T-helper 22 cell (primary cell): ENCODE measurements at places on chromosomes 11 and 22.

- no peak for DNase-seq
Measured at GRCh38 chr11:11288972-11289616, 64.0 kb downstream of the CSNK2A3 start.

DNA sequence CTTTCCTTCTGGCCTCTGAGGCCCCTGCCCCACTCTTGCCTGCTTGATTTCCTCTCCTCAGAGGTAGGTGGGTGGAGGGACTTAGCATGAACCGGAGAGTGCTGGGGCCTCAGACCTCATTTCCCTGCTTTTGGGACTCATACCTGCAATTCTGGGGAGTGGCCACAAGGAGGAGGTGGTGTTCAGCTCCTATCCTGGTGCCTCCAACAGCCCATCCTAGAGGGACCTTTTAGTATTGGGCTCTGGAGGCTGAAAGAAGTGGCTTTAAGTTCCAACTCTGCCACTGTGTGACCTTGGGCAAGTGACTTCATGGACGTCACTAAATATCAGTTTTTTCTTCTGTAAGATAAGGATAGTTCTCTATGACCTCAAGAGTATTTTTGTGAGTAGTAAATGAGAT is 98.6 kb downstream of the KIAA1671 start:
- DNase-seq = no peak

- DNase-seq = no peak
Measured at GRCh38 chr22:29255064-29255621, 12.6 kb downstream of the RHBDD3 start.

GRCh38 chr11:4065601-4066377 is 28.8 kb upstream of the RRM1 start:
- no peak for DNase-seq

- DNase-seq = peak; percentile 26
Measured at GRCh38 chr11:45922425-45923082, at the start of gene LARGE2. Gene LARGE2, plus strand, starts transcription at chr11:45922656. Its CDS starts 227 bp downstream, at chr11:45922883.

DNA sequence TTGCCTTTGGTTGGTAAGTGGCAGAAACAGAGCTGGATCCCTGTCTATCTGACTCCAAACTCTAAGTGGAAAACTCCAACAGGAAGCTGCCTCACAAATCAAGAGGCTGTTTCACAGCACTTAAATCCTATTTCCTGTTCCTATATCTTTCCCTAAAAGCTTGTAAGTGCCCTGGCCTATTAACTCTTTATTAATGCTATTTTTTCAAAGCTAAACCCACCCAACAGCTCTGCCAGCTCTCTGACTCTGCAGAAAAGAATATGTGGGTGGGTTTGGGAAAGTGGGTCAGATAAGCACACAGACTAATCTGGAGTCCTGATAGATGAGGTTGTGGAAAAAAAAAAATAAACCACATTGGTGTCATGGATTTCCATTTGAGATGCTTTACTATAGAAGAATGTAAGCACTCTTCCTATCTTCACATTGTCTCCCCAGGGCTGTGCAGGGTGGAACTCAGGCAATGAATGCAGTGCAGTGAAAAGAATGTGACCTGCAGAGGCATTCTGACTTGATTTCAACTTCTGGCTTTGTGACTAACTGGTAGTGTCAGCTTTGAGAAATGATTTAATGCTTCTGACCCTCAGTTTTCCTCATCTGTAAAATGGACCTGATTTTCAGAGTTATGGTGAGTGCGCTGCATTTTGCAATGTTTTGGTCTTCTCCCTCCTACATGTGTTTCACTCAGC is 125.6 kb downstream of the AASDHPPT start:
- DNase-seq = no peak

DNA sequence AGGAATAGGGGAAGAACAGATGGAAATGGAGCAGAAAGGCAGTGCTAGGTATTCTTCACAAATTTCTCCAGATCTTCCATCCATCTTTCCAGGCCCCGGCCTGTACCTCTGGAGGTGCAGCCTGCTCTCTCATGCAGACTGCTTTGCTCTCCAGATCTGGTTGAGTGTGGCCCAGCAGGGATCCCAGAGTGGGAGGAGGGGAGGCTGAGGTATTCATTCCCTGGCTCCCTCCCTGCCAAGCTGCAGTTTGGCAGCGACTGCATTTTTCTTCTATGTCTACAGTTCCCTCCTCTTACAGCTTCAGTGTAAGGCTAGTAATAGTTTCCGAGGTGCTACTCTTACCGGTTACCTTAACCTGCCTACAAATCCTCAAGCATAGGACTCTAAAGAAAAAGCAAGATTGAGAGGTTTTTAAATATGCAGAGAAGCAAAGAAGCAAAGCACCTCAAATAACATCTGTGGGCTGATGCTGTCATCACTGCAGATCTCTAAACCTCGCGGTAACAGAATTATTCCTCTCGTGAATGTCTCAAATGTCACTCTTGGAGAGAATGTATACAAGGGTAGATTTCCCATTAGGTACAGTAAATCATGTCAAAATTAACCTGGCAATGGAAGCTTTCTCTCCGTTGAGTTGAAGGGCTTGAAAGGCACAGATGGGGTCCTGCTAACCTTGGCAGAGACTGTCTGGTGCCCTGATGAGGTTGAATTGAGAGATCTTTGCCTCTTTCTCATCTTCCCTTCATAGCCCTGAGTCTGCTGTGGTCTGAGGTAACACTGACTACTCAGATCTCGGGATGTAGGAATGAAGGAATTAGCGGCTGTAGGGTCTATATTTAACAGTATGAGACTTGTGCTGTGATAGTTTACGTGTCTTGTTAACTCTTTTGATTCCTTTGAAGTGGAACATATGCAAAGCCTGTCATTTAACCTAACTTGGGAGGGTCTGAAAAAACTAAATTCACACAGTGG is 297.9 kb upstream of the C11orf87 start:
- no peak for DNase-seq

DNA sequence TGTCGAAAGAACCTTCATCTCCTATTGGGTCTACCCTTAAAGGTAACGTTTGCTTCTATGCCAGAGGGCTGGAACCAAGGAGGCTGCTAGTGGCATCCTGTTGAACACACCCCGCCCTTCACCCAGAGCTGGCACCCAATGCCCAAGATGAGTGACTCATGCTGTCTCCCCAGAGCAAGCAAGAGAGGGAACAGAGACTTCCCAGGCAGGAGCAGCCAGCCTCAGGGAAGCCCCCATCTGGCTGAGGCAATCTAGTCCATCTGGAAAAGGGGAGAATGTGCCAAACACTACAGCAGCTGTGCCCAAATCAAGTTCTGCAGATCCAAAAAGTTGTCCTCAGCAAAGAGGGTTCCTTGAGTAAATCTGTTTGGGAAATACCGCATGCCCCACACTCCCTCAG is 91.9 kb upstream of the TP53I11 start:
- DNase-seq = no peak

DNA sequence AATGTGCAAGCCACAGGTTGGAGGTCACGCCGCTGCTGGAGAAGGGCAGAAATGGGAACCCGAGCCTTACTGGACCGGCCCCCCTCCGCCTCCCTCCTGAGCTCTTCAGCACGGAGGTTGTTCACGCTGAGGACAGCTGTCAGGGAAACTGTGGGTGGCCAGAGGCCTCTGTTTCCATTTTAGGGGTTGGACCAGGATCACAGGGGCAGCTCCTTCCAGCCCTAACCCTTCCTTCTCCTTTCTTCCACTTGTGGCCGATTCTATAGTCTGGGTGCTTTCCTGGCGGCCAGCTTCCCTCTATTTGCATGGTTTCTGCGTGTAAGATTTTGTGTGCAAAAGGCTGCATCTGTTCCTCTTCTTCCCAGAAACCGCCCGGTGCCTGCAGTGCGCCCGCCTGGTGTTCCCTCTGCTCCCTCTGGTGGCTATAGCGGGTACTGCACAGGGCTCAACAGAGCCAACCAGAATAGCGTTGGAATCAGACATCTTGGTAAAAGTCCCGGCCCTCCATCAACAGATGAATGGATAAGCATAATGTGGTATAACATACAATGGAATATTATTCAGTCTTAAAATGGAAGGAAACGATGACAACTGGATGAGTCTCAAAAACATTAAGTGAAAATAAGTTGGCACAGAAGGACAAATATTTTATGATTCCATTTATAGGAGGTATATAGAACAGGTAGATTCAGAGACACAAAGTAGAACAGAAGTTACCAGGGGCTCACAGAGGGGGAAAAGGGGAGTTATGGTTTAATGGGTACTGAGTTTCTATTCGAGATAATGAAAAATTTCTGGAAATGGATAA is 8.4 kb upstream of the SLC22A8 start:
- peak; percentile 45 for DNase-seq

DNA sequence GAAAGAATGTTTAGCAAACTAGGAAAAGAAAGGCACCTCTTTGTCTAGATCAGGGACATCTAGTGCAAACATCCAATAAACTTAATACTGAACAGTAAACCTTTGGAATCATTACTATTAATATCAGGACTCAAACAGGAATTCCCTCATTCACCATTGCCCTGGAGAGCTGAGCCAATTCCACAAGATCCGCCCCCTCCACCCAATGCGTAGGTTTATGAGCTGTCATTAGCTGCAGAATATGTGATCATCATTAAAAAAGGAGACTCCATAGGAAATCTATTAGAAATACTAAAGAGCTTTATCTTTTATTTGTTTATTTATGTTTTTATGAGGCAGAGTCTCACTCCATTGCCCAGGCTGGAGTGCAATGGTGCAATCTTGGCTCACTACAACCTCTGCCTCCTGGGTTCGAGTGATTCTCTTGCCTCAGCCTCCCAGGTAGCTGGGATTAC is 5.5 kb downstream of the IL17REL start:
- DNase-seq = no peak

DNA sequence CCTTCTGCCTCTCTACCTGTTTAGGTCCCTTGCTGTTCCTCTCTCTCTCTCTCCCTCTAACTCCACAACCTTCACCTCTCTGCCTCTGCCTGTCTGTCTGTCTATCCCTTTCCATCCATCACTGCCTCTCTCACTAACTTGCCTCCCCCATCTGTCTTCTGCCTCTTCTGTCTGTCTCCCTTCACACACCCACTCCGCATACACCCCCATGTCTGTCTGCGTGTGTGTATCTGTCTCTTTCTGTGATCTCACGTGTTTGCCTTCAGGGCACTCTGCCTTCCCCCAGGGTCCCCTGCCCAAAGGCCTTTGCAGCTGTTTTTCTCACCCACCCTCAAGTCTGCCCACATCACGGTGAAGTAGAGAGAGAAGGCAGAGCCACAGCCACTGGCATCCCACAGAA is 7.9 kb downstream of the RTN4RL2 start:
- no peak for DNase-seq

- DNase-seq = no peak
Measured at GRCh38 chr11:64747961-64748665, 4.2 kb upstream of the RASGRP2 start.

- no peak for DNase-seq
Measured at GRCh38 chr11:72630104-72630852, 43.9 kb downstream of the PDE2A start.

DNA sequence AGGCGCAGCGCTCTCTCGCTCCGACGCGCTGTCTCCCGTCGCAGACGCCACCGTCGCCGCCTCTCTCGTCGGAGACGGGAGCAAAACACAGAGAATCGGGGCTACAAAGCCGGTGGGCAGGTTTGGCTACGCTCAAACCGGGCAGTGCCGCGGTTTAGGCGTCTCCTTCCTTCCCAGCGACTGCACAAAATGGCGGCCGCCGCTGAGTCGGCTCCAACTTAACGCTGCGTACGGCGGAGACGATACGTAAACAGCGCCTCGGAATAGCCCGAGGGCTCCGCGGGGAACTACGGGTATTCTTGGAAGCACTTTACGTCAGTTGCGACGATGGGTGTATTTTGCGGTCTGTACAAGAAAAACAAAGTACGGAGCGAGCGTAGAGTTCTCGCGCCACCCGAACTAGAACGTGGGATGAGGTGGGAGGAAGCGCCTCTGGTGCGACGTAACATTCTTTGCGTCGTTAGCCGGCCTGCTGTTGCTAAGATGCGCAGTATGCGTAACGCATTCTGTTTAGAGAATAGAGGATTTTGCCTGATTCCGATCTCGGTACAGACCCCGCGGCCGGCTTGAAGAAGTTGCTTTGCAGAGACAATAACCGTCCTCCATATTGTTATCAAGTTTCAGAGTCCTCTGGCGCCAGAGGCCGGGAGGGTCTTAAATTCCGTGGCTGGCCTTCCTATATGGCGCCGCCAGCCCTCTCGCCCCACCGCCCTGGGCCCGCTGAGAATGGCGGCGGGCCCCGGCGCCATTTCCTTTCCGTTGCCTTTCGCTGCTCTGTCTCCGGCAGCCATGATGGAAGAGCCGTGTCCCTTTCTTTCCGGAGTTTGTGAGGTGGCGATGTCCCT is at the start of gene DDX17:
DDX17 (minus strand) TSS at position 194 of the 845 bp plus-strand sequence.
- peak; percentile 82 for DNase-seq

DNA sequence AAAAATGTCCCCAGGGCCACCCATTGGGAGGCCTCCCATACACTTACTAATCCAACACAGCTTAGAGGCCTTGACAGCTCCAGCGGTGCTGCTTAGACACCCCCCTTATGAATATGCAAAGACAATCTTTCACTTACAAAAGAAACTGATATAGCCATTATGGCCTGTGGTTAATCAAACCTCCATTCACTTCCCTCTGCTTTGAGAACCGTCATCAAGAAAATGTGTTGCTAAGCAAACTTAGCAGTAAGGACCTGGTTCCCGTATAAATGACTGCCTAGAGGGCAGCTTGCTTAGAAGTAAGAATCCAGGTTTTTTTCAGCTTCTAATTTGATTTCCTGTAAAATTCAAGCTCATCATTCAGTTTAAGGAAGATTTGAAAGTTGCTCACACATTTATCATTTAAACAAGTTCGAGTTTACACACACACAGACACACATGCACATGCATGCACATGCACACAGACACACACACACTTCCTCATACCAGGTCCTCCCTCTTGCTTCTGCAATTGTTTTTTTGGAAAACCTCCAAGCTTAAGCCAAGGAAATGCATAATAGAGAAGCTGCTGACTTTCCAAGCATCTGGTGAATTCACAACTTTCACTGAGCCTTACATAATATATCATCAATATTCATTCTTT is 137.7 kb upstream of the BLID start:
- no peak for DNase-seq

GRCh38 chr11:62124186-62125113 is 639 bp downstream of the INCENP start:
- DNase-seq = no peak

DNA sequence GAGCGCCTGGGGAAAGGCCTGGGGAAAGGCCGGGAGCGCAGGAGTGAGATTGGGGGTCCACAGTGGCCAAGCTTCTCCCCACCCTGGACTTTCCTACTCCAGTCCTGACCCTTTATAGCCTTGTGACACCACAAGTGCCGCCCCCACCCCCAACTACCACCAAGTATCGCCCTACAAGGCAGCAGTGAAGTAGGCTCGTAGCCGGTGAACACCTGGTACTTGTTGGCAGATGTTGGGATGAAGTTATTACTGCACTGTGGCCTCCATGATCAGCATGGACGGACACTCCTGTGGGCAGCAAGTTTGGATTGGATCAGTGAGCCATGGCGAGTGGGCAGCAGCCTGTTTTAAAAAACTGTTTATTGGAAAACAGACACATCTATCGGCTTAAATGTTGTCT is 45.0 kb downstream of the EIF3F start:
- DNase-seq = no peak

DNA sequence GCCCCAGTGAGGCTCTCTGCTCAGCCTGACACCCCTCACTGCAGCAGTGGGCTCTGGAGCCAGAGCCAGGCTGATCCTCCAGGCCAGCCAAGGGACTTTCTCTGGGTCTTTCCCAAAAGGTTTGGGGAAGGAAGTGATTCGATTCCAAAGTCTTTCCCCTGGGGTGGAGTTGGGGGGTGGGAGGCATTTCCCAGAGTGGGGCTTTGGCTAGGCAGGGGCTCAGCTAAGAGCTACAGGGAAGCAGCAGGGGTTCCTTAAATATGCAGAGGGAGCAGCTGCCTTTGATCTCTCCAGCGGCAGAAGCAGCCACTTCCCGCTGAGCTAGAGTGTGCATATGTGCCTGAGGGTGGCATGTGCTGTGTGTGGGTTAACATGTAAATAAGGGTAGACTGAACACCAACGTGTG is 192.9 kb downstream of the INSC start:
- DNase-seq = no peak

GRCh38 chr11:8312986-8313385 is 49.3 kb upstream of the LMO1 start:
- DNase-seq = no peak
